ENCODE measurements at places on chromosomes 6 and 20.

DNA sequence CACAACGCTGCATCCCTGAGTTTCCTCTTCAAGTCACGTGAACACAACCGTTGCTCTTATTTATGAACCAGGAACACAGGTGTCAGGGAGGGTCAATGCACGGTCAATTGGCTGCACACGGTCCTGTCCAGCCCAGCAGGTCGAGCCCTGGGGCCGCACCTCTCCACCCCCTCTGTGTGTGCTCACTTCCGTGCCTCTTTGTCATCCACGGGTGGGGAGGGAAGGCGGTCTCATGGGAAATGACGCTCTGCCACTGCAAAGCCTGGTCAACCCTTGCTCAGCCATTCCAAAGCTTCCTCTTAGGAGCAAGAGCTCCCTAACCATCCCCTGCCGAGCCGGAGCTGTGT lies 38.7 kb downstream of the DACT2 start:
- DNase-seq: no peak

DNA sequence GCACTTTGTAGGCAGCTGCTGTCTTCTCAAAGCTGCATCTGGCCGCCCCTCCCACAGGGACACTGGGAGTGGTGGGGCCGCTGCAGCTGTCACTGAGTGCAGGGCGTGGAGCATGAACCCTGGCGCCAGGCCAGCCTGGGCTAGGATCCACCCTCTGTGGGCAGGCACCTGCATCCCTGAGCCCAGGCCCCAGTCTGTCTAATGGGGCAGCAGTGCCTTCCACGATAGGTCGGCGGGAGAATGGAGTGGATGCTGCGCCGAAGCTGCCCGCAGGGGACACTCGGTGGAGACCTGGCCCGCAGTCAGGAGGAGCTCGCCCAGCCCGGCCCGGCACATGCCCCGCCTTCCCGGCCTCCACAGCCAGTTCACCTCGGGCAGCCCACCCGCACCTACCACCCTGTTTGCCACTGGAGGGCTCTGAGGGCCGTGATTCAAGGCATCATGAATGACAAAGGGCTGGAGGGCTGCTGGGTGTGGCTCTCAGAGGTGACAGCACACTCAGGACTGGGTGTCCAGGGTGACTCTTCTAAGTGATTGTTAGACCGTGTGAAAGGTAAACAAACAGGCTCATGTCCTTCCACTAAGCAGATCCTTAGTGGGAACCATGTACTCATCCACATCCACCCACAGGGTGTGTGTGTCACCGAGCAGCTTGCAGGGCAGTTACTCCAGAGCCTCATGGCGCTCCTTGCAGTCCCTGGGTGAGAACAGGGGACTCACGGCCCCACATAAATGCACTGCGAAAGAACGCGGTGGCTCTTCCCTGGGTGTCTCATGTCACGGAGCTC lies 133.9 kb downstream of the AGPAT4 start:
- no peak for DNase-seq

DNA sequence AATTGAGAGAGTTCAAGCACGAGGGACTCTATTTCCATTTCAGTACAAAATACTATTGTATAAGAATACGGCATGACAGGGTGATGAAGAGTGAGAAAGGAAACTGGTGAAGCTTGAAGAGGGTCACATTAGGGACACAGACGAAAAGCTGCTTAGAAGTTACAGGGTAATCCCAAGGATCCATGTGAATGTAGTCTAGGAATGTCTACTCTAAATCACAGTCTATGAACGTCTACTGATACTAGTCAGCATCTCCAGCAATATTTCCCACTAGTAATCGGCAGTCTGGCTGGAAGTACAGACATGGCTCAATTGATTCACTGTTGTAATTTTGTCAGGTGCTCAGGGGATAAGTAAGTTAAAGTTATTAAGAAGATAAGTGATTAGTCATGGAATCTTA lies 156.4 kb downstream of the ASCC3 start:
- no peak for DNase-seq

DNA sequence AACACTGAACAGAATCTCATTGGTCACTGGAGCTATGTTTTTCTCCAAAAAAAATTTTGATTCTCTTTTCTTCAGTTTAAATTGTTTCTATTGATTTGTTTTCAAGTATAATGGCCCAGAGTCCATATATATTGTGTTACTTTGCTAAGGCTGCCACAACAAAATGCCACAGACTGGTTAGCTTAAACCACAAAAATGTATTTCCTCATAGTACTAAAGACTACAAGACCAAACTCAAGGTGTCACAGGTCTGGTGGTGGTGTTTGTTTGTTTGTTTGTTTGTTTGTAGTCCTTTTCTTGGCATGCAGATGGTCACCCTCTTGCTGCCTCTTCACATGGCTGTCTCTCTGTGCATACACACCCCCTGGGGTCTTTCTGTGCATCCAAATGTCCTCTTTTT lies 34.0 kb downstream of the BMP5 start:
- no peak for DNase-seq

DNA sequence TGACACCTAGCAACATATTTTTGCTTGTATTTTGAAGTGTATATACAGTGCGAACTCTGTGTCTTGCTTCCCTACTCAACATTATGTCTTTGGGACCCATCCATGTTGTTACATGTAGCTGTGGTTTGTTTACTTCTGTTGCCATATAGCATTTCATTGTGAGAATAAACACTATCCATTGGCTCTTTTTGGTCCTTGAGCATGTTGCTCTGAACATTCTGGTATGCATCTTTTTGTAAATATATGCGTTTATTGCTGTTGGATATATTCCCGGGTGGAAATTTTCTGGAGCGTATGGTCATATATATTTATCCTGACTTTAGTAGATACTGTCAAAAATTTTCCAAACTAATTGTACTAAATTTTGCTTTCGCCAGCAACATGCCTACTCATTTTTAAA lies 222.5 kb upstream of the SPTLC3 start:
- DNase-seq: no peak

DNA sequence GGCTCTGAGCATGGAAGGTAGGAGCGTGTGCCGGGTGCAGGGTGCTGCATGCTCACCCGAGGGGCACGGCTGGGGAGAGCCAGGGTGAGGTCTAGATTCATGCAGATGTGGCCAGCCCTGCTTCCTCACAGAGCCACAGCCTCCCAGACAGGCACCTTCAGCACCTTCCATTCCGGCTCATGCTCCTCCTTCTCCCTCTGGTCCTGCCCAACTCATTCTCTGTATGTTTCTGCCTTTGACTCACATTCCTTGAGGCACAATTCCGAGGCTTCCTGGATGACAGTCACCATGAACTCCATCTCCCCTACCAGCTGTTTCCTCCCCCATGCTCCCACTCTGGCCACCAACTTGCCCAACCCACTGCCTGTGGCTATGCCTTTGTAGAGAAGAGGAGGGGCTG lies 35.4 kb downstream of the DACT2 start:
- DNase-seq: no peak

DNA sequence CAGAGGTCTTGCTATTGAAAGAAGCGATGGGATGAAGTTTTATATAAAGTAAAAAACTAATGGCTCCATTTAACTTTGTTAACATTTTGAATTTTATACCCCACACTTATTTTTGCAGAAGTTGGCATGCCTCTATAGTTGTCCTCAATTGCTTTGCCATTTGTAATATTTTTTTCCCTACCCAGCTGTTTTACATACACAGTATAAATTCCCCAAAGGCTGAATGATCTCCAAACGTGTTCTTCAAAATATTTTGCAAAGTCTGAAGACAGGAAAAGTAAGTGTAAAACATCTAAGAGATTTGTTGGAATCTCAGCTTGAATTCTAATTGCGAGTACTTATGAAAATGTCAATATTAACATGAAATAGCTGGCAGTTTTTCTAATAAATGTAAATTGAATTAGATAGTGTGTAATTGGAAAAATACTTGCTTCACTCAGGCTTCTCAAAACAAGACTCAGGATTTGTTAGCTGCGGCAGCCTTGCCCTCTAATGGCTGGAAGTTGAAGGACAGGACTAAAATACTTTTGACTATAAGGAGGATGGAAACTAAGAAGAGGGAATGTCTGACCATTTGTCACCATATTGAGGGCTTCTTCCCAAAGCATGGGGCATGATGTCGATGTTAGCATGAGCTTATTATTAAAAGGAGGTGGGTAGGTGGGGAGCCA lies 226.8 kb downstream of the UST start:
- DNase-seq: no peak

DNA sequence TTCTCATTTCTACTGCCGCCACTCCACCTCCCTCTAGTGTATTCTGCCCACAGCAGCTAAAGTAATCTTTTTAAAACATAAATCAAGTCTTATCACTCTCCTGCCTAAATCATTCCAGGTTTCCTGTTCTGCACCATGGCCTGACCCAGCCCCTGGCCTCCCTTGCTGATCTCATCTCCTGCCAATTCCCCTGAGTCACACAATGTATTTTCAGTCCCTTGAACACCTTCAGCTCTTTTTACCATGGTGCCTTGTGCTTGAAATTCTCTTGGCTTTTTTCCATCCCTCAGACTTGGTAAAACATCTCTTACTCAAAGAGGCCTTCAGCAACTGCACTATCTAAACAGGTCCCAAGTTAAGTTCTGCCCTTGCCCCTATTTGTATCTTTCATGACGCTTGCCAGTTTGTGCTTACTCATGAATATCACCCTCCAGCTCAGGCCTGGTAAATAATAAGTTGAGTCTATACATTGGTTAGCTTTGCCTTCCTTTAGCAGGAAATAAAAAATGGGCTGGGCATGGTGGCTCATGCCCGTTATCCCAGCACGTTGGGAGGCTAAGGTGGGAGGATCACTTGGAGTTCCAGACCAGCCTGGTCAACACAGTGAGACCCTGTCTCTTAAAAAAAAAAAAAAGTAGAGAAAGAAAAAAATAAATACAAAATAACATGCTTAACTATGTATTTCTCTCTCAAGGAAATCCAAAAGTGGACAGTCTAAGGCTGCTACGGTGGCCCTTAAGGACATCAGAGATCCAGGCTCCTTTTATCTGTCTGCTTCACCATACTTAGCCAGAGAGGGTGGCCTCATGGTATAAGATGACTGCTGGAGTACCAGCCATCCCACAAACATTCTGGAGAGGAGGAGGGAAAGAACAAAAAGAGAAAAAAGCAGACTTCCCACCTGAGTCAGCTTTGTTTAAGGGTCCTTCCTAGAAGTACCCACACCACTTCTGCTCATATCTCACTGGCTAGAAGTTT lies 62.2 kb downstream of the ARFGEF2 start:
- DNase-seq: no peak

- no peak for DNase-seq
Observed at GRCh38 chr20:24537210-24537609, 67.8 kb downstream of the SYNDIG1 start.

DNA sequence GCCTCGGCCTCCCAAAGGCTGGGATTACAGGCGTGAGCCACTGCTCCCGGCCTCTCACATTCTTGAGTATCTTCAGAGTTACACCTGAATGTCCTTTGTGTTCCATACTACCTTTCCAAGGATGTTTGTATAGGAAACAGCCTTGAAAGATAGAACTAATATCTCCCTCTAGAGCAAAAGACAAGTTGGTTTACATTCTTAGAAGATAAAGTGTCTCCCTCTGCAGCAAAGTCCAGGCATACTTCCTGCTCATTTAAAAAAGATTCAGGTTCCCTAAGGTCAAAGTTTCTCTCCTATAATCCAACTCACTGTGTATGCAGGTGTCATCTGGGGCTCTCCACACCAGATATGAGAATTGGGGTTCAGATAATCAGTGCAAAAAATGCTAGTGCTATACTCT lies 224.4 kb downstream of the TPBG start:
- DNase-seq: no peak

DNA sequence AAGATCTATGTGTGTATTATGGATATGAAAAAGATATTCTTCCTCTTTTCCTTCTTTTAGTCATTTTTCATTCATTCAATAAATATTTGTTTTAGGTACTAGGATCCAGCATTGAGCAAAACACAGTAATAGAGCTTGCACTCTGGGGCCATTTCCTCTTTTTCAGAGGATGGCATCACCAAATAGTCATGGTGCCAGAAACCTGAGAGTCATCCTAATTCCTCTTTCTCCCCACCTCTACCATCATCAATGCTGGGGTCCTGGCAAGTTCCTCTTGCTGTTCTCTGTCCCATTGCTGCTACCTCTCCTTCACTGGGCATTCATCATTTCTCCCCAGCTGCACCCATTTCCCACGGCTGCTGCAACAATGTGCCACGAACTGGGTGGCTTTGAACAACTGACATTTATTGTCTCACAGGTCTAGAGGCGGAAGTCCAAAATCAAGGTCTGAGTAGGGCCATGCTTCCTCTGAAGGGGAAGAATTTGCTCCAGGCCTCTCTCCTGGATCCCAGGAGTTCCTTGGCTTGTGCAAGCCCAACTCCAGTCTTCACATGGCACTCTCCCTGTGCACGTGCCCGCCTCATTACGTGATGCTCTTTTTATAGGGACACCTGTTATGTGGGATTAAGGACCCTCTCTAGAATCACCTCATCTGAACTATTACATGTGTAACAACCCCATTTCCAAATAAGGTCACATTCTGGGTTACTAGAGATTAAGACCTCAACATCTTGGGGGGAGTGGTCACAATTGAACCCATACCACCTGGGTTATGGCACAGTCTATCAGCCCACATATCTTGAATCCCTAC lies 9.5 kb upstream of the IGF2R start:
- no peak for DNase-seq

GRCh38 chr6:43200541-43200940 lies 18.5 kb downstream of the CUL9 start:
- DNase-seq: no peak

GRCh38 chr6:14361297-14361696 lies 243.7 kb downstream of the CD83 start:
- no peak for DNase-seq

DNA sequence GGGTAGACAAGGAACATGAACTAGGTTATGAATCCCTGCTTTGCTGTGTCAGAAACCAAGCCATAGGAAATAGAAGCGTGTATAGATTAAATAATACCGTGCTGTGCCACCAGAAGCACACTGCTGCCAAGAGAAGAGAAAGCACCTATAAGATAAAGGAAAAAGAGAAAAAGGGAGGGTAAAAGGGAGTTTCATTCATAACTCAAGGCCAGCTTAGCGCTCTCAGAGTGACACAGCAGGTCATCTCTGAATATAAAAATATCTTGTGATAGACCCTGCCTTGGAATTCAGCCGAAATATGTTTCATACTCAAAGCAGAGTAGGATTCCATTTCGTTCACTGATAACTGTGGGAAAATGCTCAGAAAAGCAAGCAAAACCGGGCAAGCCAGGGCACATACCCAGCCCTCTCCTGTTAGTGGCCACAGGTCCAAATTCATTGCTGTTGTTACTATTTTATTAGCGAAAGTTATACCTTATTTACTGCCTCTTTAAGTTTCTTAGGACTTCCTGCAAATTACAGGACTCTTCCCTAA lies 8.7 kb downstream of the JAG1 start:
- no peak for DNase-seq

GRCh38 chr6:83403191-83403590 lies 27.7 kb downstream of the ME1 start:
- DNase-seq: no peak

DNA sequence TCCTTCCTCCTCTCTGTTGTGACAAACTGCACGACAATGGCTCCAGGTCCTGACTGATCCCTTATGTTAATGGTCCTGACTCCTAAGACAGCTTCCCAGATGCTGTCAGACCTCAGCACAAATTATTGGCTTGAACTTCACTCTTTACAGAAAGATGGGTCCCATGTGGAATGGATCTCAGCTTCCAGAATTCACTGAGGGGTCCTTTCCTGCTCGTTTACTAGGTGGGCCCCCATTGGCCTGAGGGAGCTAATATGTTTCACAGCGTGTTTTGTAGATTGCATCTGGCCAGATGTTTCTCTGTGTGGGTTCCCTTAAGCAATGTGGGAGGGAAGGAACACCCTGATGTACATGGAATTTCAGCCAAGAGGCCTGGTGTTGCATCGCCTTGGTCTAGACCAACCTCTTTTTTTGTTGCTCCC lies 826.6 kb downstream of the MAFB start:
- DNase-seq: no peak

- DNase-seq: no peak
Observed at GRCh38 chr20:56736285-56736857, 107.3 kb downstream of the TFAP2C start.

All from stimulated activated CD4-positive, alpha-beta T cell treated with anti-CD3 and anti-CD28 coated beads, Interleukin-15, amount 100 ng/mL, for 1 hour (primary cell).